ENCODE measurements at places on chromosomes 2 and 18.

- no peak for DNase-seq
These were observed 352.6 kb upstream of the CRIM1 start for GRCh38 chr2:36002941-36003340.

- DNase-seq: no peak
These were observed 33.7 kb downstream of the ABI2 start for GRCh38 chr2:203361922-203362321.

- no peak for DNase-seq
These were observed 80.8 kb downstream of the LCLAT1 start for GRCh38 chr2:30527859-30528258.

DNA sequence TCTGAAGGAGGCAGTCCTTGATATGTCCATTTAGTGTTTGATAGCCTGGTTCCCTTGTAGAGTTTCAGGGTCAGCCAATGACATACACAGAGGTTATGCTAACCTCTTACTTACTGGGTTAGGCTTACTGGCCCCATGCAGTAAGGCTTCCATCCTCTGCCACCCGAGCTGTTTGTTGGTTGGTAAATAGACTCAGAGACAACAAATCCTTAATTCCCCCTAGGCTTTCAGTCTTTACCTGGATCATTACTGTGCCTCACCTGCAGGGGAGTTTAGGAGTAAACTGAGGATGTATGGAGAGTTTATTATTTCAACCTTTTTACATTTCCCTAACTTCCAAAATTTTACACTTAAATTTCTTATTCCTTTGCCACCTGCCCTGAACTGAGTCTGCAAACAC, 452.7 kb upstream of the HNMT start:
- no peak for DNase-seq

GRCh38 chr2:169822785-169823392, 1.8 kb downstream of the METTL5 start:
- DNase-seq: no peak

DNA sequence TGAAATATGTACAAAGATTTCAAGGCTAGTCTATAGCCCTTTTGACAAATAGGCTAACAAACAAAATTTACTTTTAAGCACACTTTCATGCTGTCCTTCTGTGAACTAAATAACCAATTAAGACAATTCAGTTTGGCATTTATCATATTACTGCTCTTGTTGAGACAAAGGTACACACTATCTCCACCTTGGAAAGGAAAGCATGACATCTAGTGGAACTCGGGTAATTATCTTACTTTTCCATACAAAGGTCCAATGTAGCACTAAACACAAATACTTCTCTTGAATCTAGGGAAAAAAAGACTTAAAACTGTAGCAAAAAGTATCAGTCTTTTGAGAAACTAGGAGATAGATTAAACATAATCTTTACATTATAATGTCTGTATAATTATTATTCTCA, 125.0 kb upstream of the CD226 start:
- no peak for DNase-seq

DNA sequence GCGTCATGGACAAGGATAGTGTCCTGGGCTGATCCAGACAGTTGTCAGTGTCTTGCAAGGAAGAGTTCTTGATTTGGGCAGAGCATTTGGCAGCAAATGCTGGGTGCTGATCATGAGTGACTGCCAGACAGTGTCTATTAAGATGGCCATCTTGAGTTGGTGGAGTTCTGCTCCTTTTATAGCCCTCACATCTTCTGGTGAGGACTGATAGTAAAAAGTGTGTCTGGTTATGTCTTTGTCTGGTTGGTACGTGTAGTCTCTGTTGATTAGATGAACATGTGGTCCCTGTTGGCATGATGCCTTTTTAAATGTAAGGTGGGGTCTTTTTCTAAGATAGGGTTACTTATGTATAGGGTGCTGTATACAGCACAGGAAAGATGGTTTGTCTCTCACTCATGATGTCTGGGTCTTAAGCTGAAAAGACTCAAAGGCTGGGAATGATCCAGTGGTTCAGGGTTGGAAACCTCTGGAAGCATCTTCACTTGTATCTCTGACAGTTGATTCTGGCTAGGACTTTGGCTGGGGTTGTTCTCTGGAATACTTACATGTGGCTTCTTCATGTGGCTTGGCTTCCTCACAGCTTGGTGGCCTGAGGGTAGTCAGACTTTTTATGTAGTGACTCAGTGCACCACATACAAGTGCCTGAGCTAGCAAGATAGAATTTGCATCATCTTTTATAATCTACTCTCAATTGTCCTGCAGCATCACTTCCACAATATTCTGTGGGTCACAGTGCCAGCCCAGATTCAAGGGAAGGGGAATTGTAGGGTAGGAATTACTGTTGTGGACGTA, 11.8 kb downstream of the MTX2 start:
- no peak for DNase-seq

GRCh38 chr2:148949348-148949747, 74.3 kb downstream of the KIF5C start:
- no peak for DNase-seq

GRCh38 chr2:1945819-1946218, 201.5 kb upstream of the PXDN start:
- DNase-seq: no peak

DNA sequence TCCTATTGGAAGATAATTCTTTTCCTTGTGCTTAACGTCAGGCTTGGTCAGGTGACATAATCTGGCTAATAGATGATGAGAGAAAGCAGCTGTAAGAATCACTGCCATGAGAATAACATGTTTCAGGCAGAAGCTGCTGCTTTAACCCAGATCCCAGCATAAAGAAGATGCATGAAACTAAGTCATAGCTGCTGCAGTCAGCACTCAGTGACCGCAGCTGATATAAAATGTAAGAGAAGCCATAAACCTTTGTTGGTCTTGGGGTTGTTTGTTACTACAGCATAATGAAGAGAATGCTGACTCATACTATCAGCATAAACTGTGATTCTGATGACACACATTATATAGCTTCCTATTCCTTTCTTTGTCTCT, 274.3 kb upstream of the TRIB2 start:
- DNase-seq: no peak

DNA sequence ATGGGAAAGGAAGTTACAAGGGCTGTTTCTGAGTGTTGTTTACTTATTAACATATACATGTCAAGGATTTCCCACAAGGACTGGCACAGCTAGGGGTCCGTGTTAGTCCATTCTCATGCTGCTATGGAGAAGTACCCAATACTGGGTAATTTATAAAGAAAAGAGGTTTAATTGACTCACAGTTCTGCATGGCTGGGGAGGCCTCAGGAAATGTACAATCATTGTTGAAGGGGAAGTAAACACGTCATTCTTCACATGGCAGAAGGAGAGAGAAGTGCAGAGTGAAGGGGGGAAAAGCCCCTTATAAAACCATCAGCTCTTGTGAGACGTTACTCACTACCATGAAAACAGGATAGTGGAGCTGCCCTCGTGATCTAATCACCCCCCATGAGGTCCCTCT, 128.9 kb upstream of the CELF4 start:
- DNase-seq: no peak

DNA sequence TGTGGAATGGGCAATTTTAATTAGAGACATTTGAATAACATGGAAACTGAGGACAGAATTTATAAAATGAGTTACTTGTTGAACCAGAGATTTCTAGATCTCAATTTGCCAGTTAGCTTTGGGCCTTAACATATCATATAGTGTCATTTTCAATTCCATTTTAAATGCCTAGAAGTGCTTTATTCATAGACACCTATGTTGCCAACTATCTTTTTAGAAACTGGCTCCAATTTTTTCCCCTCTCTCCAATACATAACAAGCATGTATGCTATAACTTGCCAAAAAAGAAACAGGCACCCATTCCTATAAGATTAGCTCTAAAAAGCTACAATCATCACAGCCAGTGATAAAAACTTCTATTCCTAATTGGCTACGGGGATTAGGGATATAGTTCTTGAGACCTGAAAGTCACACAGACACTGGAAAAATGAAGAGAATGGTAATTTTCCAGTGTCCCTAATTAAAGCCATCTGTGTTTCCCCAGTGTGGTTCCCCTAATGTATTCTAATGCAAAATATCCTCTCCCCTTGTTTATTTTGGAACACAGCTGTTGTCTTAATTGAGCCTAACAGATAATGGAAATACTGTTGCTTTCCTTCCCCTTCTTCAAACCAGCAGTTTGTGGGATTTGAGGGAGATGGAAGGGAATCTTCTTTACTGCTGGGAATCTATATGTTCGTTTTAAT, 205.5 kb upstream of the FSHR start:
- DNase-seq: no peak

GRCh38 chr18:21284540-21284939, 42.5 kb downstream of the GREB1L start:
- DNase-seq: no peak

DNA sequence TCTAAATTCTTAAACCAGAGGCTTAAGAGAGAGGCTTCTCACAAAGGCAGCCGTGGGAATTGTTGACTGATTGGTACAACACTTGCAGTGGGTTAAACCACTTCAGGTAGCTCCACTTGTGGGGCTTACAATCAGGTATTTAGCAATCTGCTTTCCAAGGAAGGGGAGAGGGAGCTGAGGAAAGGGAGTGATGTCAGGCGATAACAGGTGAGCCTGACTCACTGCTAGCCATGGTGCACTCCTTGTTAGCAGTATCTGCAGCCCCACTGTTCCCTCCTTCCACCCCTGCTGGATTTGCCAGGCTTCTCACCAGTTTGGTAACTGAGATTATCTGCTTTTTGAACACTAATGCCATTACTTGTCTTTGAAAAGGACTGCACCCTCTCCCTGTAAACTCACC, 1056.7 kb upstream of the FANCL start:
- DNase-seq: no peak

- no peak for DNase-seq
These were observed 5.6 kb downstream of the DTYMK start for GRCh38 chr2:241680827-241681599.

- no peak for DNase-seq
These were observed 90.8 kb upstream of the MEIS1 start for GRCh38 chr2:66344087-66344663.

DNA sequence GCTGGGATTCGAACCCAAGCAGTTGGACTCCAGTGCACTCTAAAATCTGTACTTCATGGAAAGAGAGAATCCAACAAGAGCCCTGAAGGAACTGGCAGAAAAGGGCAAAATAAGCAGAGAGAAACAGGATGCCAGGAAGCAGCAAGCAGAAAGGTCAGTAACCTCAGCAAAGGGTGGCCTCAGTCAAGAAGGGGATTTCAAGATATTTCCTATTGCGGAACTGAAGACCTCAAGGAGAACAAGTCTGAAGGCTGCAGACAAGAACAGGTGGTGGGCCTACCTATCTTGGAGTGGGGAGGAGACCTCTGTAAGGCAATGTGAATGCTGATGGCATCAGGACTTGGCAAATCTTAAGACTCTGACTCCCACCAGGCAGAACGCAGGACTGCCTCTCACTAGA, 20.1 kb upstream of the MREG start:
- no peak for DNase-seq

GRCh38 chr2:67258831-67259230, 138.3 kb upstream of the ETAA1 start:
- no peak for DNase-seq

GRCh38 chr2:120566331-120567035, 169.2 kb upstream of the GLI2 start:
- DNase-seq: no peak

- no peak for DNase-seq
These were observed 150.2 kb downstream of the FSHR start for GRCh38 chr2:49004036-49004626.

DNA sequence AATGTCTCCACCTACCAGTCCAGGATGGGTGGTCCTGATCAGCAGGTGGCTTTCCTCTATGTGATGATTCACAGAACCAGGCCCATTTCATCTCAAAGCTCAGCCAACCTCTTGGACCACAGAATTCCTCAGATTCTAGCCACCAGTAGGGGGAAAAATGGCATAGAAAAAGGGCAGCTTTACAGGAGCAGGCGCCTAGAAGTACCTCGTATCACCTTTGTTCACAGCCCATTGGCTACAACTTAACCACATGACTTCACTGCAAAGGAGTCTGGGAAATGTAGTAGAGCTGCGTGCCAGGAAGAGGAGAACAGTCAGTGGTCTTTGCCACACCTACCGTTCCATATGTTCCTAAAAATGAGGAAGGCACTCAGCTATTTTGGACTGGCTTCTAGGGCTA, 62.8 kb upstream of the DTNA start:
- no peak for DNase-seq

DNA sequence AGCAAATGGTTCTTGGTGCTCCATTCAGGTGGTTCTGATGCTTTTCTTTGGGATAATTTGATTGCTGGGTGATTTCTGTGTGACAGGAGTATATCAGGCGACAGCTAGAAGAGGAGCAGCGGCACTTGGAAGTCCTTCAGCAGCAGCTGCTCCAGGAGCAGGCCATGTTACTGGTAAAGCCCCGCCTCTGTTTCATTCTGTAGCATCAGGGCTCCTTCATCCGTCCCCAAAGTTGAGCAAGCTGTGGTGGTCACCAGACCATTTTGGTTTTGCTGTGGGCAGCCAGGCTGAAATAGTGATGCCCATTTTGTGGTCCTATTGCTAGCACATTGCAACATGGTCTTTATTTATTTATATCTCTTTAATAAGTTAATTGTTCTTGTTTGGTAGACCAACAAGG, 132.8 kb upstream of the IL1R2 start:
- DNase-seq: no peak

DNA sequence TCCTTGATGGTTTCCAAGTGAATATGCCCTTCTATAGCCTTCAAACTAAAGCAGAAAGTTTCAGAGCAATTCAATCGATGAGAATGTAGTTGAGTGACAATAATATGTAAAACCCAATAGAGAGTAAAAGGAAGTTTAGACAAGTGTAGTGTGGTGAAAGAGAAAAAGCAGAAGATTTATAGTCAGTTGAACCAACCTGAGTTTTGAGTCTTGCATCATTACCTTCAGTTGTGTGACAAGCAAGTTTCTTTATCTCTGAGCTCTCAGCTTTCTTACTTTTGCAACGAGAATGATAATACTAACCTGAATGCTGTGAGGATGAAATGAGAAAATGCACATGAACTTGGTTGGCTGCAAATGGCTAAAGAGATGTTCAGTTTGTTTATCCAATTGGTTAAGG, 40.6 kb upstream of the TMEM247 start:
- DNase-seq: no peak

DNA sequence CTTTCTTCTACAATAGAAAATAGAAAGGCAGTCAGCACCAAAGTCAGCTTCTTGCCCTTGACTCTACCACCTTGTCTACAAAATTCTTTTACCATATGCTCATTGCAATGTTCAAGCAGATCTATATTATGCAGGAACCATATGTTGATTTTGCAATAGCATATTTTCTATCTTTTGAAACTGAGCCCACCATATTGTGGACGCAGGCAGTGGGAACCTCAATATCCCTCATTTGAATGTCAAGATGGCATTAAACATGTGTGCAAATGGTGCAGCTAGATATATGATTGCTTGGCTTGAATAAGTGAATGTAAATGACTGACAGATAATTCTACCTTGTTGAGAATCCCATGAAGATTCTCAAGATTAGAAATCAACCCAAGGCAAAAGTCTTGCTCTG, 412.7 kb upstream of the FSHR start:
- no peak for DNase-seq

DNA sequence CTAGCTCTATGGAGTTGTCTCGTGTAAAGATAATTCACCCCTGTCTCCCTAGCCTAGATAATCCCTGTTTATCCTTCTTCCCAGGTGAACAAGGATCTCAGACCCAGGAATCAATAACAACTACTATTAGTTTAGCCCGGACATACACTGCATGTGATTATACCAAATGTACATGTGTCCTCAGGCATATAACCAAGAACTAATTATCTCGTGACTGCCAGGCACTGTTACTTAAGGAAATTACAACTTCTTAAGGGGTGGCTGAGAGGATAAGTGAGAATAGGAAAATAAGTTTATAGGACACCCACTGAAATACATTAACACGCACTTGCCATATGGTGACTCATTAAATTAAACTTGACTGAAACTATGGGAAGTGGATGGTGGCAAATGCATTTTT, 126.6 kb downstream of the CNTNAP5 start:
- no peak for DNase-seq

All from stimulated activated CD8-positive, alpha-beta memory T cell treated with anti-CD3 and anti-CD28 coated beads, Interleukin-7, amount 100 ng/mL, for 1 hour (primary cell).